ENCODE measurements at places on chromosomes 7 and 10. TPM values are rescaled to one million over a fixed set of nuclear protein-coding genes. Genes with fewer than 3 reads are reported as not detected.

GRCh38 chr7:142851919-142852318, 3.0 kb upstream of the EPHB6 start:
- DNase-seq = no peak

- no peak for DNase-seq
Observed at GRCh38 chr10:24974976-24975375, 22.6 kb upstream of the PRTFDC1 start.

DNA sequence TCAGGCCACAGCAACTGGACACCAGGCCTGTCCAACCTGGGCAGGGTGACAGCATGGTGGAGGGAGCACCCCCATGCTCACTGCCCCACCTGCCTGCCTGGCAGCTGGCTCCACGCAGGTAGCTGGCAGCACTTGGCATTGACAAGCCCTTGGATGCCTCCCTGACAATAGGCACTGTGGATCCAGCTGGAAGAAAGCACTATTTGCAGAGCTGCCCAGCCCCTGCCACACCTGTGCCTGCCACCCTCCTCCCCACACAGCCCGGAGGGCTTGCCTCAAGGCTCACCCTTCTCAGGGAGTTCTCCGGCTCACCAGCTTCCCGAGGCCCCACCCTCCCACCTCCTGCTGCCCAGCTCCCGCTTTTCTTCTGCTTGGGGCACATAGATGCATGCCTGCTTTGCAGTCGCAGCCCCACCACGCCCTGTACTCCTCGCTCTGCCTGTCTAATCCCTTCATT, 160.1 kb downstream of the NEURL1 start:
- no peak for DNase-seq

GRCh38 chr10:46327685-46328084, 40.9 kb downstream of the ANTXRL start:
- no peak for DNase-seq

DNA sequence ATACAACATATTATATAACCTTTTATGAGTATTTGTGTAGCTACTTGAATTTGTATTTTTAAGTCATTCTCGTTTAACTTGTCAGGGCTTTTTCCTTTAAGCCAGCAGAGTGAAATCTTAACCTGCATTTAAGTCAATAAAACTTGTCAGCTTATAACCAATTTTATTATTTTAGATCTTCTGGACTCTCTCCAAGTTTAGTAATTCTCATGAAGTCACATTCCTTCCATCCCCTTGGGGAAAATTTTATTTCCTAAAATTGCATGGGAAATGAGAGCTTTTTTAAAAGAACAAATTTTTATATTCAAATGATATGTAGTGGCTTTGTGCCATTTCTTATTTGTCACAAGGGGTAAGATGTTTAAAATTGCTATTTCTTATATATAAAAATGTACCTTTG, 74.0 kb downstream of the SEPTIN7 start:
- no peak for DNase-seq

DNA sequence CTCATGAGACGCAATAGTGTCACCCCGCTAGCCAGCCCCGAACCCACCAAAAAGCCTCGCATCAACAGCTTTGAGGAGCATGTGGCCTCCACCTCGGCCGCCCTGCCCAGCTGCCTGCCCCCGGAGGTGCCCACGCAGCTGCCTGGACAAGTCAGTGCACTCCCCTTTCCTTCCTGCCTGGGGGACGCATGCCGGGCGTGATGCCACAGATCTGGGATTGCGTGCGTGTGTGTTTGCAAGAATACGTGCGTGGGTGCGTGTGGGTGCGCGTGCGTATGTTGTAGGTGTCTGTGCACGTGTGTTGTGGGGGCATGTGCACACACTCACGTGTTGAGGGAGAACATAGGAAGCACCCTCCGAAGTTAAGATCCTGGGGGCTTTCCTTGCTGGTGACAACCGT, 23.5 kb downstream of the PFKFB3 start:
- DNase-seq = no peak

GRCh38 chr10:72260976-72261783, 12.5 kb upstream of the DDIT4 start:
- DNase-seq = no peak

DNA sequence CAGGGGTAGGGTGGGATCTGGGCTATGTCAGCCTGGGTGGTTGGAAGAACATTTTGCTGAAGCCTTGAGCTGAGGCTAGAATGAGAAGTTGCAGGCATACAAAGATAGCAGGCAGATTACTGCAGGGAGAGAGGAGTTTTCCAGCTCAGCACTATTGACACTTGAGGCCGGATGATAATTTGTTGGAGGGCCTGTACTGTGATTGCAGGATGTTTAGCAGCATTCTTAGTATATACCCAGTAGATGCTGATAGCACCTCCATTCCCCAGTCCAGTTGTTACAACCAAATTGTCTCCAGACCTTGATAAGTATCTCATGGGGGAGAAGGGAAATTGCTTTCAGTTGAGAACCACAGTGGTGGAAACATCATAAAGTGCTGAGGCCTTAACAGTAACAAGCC, 158.6 kb upstream of the CHRM2 start:
- no peak for DNase-seq

GRCh38 chr7:307970-308369, 18.0 kb downstream of the FOXL3 start:
- no peak for DNase-seq

- no peak for DNase-seq
Observed at GRCh38 chr7:158108646-158109293, 478.9 kb downstream of the PTPRN2 start.

DNA sequence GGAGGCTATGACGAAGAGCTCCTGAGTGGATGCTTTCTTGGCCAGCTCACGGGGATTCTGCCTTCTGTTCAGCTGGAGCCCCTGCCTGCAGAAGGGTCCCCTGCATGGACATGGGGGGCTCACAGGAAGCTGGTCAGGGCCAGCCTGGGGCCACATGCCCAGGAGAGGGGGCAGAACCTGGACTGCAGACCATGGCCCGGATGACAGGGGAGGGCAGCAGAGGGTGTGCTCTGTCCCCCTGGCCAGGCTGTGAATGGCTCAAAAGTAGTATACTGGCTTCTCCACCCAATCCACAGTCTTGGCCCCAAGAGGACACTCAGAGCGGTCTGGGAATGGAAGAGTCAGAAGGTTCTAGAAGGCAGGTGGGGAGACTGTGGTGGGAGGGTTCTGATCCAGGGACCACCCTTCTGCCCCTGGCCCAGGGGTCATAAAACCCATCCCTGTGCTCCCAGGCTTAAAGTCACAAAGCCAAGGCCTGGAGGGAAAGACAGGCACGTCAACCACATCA, 40.3 kb downstream of the PPIF start:
- DNase-seq = no peak

DNA sequence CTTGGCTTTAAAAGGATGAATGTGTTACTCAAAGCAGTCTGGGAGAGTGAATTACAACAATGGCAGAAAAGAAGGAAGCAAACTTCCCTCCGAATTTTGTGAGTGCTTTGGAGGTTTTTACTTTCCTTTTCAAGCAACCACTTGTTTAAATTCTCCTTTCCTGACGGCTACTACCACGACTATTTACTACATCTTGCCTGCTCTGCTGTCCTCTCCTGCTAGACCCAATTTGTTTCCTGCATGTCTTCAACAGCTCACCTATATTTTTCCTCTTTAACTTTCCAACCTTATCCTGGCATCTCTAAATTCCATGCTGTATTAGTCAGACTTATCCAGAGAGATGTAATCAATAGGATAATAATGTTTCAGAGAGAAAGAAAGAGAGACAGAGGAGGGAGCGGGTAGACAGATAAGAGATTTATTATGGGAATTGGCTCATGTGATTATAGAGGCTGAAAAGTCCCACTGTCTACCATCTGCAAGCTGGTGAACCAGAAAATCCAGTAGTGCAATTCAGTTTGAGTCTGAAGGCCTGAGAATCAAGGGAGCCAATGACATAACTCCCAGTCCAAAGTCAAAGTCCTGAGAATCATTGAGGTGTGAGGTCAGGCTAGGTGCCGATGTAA, 42.8 kb upstream of the SLC13A1 start:
- no peak for DNase-seq

DNA sequence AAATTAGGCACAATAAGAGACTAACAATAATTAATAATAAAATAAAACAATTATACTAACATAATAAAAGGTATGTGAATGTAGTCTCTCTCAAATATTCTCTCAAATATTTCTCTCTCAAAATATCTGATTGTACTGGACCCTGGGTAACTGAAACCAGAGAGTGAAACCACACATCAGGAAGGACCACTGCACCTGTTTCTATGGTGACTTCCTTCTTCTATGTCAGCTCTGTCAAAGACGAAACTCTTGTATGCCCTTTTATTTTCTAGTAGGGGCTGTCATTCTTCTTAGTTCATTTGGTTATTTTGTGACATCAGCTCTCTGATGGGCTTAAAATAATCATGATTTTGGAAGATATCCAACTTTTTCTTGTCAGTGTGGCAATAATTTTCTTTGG, 428.0 kb upstream of the TPK1 start:
- DNase-seq = no peak

DNA sequence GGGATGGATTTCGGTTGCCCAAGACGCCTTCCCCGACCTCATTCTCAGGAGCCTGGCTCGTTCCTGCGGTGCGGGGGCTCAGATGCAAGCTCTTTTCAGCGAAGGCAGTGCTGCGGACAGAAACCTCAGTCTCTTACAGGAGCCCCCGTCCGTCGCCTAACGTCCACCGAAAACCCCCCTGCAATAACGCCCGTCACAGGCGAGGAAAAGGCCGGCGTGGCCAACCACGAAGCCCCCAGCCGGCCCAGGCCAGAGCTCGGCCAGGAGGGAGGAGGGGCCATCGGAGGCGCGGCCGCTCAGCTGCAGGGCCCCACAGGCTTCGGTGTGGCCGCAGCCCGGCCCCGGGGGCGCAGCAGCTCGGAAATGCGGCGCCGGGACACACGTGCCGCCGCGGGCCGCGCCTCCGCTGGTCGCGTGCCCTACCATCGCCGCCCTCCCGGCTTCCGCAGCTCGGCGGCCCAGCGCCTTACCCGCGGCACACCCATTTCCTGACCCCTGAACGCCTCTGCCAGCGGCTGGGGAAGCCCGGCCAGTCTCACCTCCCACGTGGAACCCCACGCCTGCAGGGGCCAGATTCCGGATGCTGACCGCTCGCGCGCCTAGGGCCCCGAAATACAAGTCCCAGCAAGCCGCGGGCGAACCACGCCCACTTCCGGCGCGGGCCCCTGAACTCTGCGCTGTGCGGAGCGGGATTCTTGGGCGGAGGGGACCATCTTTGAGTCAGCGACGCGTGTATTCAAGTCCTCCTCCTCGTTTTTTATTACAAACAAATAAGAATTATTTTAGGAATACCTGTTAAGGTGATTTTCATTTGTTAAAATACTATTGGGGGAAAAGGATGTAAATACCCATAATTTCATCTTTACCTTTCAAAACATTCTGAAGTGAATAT, at the start of gene ZNF239:
ZNF239 (minus strand) TSS at position 616 of the 892 bp plus-strand sequence. CDS start 16,537 bp downstream, outside the sequence.
- DNase-seq = no peak

GRCh38 chr10:23311034-23311433, 33.6 kb downstream of the C10orf67 start:
- no peak for DNase-seq

- no peak for DNase-seq
Observed at GRCh38 chr7:71912476-71912875, 499.7 kb downstream of the CALN1 start.

DNA sequence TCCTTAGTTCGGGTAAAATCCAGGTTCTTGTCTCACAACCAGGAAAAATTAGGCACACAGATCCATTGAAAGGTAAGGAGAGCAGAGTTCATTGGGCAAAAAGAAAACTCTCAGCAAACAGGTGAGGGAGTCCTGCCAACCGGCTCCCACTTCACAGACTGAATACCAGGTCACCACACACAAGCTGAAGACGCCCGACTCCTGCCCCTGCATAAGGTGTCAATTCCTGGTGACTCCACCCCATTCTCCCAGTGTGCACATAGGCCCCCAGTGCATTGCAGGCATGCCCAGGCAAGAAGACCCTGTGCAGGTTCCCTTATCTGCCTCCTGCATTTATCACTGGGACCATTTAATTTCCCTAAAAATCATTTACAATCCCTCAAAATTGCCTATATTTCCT, 354.6 kb downstream of the LRRTM3 start:
- no peak for DNase-seq

GRCh38 chr7:124072603-124073309, 39.9 kb upstream of the TMEM229A start:
- no peak for DNase-seq

- no peak for DNase-seq
Observed at GRCh38 chr7:81159402-81159801, 240.6 kb upstream of the SEMA3C start.

GRCh38 chr7:158064631-158065030, 523.0 kb downstream of the PTPRN2 start:
- DNase-seq = no peak

- no peak for DNase-seq
Observed at GRCh38 chr10:132198381-132199181, 11.8 kb downstream of the DPYSL4 start.

GRCh38 chr7:15305002-15305600, 256.7 kb downstream of the AGMO start:
- DNase-seq = no peak

GRCh38 chr7:22083704-22084240, 138.1 kb upstream of the CDCA7L start:
- no peak for DNase-seq

- no peak for DNase-seq
Observed at GRCh38 chr10:110344622-110345021, 39.9 kb upstream of the SMNDC1 start.

DNA sequence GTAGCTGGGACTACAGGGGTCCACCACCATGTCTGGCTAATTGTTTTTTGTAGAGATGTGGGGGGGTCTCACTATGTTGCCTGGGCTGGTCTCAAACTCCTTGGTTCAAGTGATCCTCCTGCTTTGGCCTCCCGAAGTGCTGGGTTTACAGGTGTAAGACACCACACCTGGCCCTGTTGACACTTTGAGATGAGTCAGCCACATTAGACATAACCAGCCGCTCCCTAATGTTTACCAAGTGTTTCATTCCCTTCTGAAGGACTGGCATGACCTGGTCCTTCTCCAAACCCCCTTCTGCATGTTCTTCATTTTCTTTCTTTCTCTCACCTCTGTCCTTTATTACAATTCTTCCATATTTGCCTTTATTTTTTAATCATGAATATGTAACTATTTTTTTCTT, 67.8 kb downstream of the TAF3 start:
- DNase-seq = no peak

CLRN3 gene
- total RNA-seq = not detected

SFR1 gene
- 4.4 TPM for total RNA-seq

CAV2 gene
- total RNA-seq = 42.5 TPM

GPRIN2 gene
- total RNA-seq = 5.6 TPM

SEMA3C gene
- 90.6 TPM for total RNA-seq

OSBPL3 gene
- 59.2 TPM for total RNA-seq

FOXP2 gene
- total RNA-seq = 29.7 TPM

MARVELD1 gene
- total RNA-seq = 24.1 TPM

TRIM73 gene
- total RNA-seq = 7.4 TPM

PSMA2 gene
- total RNA-seq = 46.9 TPM

STOX1 gene
- total RNA-seq = 2.5 TPM

CALML3 gene
- total RNA-seq = 50.6 TPM

TRIL gene
- total RNA-seq = 11.0 TPM

TFR2 gene
- total RNA-seq = 0.25 TPM

NKX2-3 gene
- total RNA-seq = not detected
